RPMI8226 (cell line): ENCODE measurements at places on chromosomes 4 and X.
A peak's percentile ranks its signal among the peaks of the same experiment; 100 is the strongest.

- no peak for DNase-seq
Observed at GRCh38 chrX:123186801-123187200, 2.7 kb downstream of the GRIA3 start.

GRCh38 chr4:110540982-110541451 lies 65.1 kb downstream of the ENPEP start:
- no peak for DNase-seq

DNA sequence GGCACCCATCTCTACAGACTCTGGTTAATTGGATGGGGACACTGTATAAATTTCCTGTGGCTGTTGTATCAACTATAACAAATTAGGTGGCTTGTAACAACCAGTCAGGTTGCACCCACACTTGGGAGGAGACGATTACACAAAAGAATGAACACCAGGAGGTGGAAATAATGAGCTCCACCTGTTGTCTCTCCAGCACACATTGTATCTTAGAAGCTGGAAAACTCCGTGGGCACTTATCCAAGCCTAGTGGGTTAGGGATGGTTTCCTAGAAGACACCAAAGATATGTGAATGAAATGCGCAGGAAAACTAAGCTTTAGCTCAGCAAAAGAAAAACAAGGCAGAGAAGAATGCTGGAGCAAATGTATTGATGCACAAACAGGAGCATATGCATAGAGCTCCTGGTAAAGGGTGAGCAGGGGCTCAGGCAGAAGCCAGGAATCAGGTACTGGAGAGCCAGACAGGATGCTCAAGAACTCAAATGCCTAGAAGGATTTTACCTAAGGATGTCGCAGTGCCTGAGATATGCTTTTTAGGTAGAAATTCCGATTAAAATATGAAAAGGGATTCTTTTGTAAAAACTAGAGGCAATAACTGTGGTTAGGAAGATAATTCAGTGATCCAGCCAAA lies 111.7 kb downstream of the GALNTL6 start:
- DNase-seq: no peak

DNA sequence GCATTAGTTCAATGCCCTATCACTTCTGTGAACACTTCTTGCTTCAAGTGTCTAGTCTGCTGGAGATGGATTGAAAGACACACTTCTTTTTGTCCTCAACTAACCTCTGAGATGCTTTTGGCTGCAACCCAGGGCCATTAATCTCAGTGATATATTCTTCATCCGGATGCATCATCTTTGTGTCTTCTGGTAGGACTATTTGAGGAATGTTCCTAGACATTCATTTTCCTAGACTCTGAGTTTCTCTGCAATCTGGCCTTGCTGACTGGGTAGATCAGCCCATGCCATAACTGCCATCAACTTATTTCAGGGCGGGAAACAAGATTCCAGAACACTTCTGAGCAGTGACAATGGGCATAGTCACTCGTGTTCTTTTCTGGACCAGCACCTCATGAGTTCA lies 329.4 kb downstream of the PDGFC start:
- no peak for DNase-seq

GRCh38 chr4:112377171-112377570 lies 80.0 kb downstream of the ALPK1 start:
- no peak for DNase-seq

DNA sequence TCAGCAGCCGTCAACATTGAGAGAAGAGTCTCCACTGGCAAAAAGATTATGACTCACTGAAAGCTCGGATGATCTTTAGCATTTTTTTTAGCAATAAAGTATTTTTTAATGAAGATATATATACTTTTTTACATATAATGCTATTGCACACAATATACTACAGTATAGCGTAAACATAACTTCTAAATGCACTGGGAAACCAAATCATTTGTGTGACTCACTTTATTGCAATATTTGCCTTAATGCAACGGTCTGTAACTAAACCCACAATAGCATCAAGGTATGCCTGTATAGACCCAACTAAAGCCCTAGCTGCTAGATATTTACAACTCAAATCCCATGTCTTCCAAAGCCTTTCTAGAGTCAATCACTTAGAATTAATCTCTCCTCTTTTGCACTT lies 52.3 kb upstream of the EDNRA start:
- no peak for DNase-seq

DNA sequence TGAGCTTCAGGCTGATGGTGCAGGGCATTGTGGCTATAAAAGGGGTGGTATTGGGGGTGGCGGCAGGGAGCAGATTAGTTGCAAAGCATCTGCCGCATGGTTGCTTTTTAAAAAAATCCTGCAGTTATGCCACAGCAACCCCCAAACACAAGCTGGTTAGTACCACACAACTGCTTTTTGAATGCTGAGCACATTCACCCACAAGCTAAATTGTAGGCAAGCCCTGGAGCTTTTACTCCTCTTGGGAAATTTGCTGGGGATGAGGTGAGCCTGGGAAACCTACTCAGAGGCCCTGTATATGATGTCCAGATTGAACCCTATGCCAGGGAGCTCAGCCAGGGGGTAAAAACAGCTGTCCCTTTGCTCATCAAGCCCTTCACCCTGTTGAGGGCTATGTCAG lies 33.8 kb upstream of the TRIM2 start:
- DNase-seq: no peak

- no peak for DNase-seq
Observed at GRCh38 chrX:109268340-109268739, 213.5 kb downstream of the GUCY2F start.

- DNase-seq: no peak
Observed at GRCh38 chr4:64617800-64618199, 208.6 kb upstream of the TECRL start.

DNA sequence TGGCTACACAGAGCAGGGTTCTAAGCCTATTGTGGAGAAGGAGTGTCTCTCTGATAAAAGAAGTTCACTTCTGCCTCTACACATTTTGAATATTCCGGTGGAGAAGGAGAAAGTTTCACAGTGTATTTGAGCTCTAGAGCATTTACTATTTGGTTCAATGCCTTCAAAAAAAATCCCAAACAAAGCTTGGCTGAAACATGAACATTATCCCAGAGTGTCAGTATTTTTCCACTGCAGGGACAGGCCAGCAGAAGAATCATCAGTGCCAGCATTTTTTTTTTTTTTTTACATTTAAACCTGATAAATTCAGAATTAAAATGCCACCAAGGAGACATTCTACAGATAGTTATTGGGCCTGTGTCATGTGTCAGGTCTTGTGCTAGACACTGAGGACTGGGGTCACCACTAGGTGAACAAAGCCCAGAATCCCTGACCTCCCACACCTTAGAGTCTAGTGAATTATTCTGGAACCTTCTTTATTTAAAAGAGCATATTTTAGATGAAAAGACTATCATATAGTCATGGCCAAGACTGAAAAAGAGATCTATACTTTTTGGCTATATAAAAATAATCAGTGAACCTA lies 48.0 kb upstream of the NAP1L5 start:
- no peak for DNase-seq

GRCh38 chrX:130301977-130302376 lies 33.3 kb upstream of the ZNF280C start:
- no peak for DNase-seq

DNA sequence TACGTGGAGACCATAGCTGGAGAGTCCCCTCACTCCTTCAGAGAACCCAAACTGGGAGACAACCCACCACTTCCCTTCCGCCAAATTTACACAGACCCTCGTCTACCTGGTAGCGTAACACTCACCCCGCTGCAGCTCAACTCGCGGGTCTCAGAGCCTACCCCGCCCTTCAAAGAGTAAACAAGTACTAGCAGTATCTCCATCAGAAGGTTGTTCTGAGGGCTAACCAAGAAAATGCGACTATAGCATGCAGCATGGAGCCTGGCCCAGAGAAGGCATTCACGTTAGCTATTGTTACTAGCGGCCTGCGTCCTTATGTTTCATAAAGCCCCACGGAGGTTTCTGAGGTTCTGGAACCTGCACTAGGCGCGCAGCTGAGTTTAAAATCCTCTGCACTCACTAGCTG lies 531 bp upstream of the MANBA start:
- peak; percentile 13 for DNase-seq

- DNase-seq: no peak
Observed at GRCh38 chrX:123964156-123964834, 2.8 kb downstream of the STAG2 start.

- DNase-seq: no peak
Observed at GRCh38 chrX:110683925-110684324, 111.7 kb downstream of the CHRDL1 start.

DNA sequence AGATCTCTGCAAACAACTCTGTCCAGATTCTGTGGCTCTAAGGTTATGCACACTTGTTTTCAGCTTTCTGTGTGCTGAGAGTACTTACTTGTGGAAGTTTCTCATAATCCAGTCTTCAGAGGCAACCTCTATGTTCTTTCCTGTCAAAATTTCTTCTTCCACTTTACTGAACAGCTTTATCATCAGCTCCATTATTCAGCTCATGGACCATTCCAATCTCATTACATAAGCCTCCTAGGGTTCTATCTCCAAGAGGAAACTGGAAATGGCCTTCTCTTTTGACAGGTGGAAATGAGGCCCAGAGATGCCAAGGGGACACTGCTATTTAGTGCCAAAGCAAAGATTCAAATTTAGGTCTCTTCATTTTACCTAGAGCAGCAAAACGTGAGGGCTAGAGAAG lies 61.3 kb downstream of the CHRDL1 start:
- DNase-seq: no peak

GRCh38 chr4:78601013-78601412 lies 49.4 kb downstream of the ANXA3 start:
- no peak for DNase-seq

GRCh38 chrX:7993873-7994272 lies 66.7 kb upstream of the PNPLA4 start:
- DNase-seq: no peak
